Stimulated activated memory B cell treated with anti-CD40 and anti-IgM and Interleukin-4, amounts not matched to agents 10 μg/mL and 1 μg/mL and 100 μg/mL, for 72 hours (primary cell): ENCODE measurements at places on chromosomes 7 and 10.

- ATAC-seq, result no peak
Measured at GRCh38 chr7:10146271-10146670, 827.4 kb upstream of the PHF14 start.

DNA sequence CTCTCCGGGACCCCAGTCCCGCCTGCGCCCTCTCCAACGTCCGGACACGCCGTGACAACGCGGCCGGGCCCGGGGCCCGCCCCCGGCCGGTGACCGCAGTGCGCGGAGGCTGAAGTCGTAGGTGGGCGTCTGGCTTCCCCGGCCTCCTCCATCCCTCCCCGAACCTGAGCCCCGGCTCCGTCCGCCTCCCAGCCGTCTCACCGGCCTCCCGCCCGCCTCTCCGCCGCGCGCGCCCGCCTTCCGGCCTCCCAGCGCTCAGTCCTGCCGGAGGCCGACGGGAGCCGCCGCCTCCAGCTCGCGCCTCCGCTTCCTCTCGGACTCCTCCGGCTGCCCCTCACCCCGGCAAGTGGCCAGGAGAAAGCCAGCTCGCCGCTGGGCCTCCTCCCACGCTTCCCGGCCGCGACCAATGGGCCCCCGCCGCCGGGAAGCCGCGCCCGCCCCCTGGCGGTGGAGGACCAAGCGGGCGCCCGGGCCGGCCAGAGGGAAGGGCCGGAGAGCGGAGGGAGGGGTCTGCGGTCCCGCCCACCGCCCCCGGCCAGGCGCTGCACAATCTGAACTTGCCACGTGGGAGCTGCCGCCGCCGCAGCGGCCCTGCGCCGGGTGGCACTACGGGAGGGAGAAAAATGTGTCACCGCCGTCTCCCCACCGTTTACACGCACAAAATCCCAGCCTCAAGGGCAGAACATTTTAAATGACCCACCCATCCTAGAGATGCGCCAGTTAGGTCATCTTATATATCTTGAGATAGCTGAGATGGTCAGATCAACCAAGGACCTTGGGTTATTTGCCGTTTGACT lies at the start of gene FAM3C:
Gene FAM3C (minus strand): TSS at position 348 of the 797 bp plus-strand sequence. CDS start 13,339 bp downstream, outside the sequence.
- ATAC-seq, result peak; percentile 96

GRCh38 chr7:69753981-69754380 lies 155.7 kb downstream of the AUTS2 start:
- no peak for ATAC-seq

GRCh38 chr7:155371884-155372781 lies 74.5 kb downstream of the INSIG1 start:
- ATAC-seq, result peak; percentile 53

GRCh38 chr7:159318682-159319351 lies 174.2 kb upstream of the VIPR2 start:
- no peak for ATAC-seq

DNA sequence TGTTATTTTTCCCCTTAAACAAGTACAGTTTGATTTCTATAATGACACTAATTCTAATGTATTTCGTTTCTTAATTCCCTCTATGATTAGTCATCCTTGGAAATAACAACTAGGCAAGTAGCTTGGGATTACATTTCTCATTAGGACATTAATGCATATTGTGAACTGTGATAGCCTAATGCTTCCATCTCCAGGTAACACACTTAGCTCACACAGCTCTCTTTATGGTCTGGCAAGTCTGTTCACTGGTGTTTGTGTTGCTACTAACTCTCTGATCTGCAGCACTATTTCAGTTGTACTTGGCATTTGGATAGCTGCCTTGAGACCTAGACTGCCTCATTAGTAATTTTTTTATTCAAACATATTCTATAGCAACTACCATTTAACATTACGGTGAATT lies 853.2 kb downstream of the SORCS3 start:
- no peak for ATAC-seq

DNA sequence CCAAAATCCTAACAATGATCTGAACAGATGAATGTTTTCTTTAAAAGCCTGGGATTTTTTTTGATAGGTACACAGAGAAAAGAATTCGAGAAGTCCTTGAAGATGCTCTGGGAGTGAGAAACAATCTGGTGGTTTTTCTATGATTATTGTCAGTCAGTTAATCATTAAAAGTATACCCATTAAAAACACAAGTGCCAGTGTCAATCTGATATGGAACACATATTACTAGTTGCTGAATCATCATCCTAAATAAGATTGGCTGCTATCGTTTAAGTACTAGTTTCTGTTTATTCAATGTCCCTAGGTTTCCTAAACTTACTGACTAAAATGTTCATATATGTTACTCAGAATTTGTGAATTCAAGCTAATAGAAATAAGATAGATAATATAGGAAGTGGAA lies 16.1 kb downstream of the COL28A1 start:
- no peak for ATAC-seq

- ATAC-seq, result no peak
Measured at GRCh38 chr7:139854124-139854511, 25.1 kb downstream of the TBXAS1 start.

DNA sequence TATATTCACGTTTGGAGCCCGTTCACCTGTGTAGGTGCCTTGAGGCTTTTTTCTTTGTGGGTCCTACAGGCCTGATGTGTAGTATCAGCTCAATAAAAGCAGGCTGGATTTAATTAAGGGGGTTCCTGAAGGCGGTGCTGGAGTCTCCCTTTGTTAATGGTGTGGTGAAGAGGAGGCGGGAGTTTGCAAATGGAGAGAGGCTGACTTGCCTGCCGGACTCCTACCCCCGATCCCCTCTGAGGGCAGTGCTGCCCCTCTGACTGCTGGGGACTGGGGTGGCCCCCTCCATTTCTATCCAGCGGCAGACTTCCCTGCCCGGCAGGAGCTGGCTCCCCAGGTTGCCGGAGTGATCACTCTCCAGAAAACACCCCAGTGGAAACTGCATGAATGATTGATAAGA lies 45.1 kb downstream of the ZMIZ1 start:
- ATAC-seq, result no peak

DNA sequence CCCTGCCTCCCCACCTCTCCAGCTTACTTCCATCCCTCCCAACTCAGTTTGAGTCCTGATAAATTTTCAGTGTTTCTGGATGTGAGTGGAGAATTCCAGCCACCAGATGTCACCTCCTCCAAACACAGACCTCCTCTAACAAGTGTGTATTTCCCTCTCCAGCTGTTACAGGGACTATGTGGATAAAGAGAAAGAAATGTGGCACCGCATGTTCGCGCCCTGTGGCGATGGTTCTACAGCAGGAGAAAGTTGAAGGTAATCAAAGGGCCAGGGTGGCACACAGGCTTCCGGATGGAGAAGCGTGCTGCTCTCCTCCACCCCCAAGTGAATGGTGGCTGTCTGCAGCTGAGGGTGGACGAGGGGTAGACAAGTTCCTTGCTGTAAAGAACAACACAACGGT lies 14.7 kb downstream of the FKBP6 start:
- no peak for ATAC-seq
